WERI-Rb-1 (cell line): ENCODE measurements at places on chromosomes 4 and X.

GRCh38 chr4:184362396-184362795, 112.0 kb downstream of the IRF2 start:
- DNase-seq = no peak

- DNase-seq = no peak
Measured at GRCh38 chr4:101014417-101014816, 332.9 kb downstream of the PPP3CA start.

DNA sequence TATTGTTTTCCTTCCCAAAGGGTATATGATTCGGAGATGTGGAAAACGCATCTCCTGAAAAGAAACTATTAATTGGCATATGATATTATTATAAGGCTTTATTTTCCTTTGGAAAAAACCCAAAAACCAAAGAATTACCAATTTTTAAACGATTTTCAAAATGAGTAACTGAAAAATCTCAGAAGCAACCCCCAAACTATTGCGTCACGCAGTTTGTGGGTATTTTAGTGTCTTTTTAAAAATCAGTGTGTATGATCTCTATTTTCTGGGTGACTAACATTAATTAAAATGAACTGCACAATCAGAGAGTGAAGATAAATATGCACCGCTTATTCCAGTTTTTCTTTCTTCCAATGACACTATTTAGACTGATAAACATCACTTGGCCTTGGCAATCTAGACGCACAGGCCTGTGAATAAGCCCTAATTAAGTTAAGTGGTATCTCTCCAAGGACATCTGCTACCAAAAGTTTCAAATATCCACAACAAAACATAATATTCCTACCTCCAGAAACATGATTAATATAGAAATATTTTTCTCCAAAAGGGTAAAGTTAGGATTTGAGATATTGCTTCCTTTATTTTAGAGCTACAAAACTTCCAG, 511.5 kb upstream of the FAM241A start:
- no peak for DNase-seq

DNA sequence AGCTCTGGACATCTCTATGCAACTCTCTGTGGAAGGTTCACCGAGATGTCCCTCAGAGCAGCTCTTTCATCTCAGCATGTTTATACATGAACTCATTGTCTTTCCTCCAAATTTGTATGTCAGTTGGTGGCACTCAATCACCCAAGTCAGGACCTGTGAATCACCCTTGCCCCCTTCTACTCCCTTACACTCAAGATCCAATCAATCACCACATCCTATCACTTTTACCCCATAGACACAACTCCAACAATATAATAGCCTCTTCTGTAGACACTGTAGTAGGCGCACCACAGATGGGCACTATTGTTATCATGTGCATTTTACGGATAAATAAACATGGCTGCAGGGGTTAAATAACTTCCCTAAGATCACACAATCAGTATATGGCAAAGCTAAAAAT, 41.3 kb upstream of the IRF2 start:
- DNase-seq = no peak

GRCh38 chr4:39908284-39908683, 69.4 kb downstream of the PDS5A start:
- DNase-seq = no peak

DNA sequence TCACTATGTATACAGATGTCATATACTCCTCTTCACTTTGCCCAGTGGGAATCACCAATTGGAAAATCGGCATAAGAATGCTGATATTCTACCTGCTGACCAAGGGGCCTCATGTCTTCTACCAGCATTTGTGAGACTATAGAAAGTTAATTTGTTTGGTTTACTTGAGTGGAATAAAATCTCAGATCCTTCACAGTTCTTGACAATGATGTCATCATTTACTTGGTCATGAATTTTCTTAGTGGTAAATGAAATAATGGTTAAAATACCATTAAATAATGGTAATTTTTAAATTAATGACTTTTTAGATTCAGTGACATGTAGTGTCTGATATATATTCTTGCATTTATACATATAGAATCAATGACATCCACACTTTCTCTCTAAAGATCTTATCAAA, 1052.6 kb downstream of the ADGRL3 start:
- no peak for DNase-seq

DNA sequence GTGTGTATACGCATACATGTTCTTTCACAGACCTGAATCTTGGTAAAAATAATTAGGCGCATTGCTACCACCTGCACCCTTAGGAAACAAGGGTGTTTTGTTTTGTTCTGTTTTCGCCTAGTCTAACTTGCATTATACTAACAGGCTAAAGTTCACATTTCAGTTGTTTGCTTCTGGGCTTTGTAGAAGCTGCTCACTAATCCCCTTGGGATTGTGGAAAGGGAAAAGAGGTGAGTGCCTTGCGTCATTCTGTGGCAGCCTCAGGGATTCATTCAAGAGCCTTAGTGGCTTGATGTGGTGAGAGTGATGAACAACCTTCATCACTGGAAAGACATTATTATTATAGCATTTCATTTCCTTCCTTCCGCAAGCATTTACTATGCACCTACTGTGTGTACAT, 331.1 kb downstream of the ADGRL3 start:
- peak; percentile 25 for DNase-seq

GRCh38 chr4:126678618-126679017, 954.1 kb upstream of the INTU start:
- DNase-seq = no peak

DNA sequence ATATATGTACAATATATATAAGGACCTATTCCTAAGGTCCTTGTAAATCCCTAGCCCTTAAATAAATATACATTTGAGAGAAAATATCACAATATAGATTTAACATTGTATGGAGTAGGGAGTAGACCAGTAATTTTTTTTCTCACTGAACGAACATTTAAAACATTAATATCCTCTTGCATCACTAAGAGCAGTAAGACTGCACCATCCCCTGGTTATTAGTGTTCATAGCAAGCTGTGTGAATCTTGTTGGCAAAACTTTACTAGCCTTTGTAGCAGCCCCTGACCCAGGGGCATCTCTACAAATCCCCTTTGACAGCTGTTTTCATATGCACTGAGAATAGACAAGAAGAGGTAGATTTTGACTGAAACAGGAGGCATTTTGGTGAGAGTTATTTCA, 146.5 kb downstream of the IL1RAPL2 start:
- no peak for DNase-seq

- no peak for DNase-seq
Measured at GRCh38 chrX:123696334-123696733, 36.5 kb downstream of the THOC2 start.

GRCh38 chrX:119190091-119190681, 45.9 kb upstream of the PGRMC1 start:
- DNase-seq = no peak

DNA sequence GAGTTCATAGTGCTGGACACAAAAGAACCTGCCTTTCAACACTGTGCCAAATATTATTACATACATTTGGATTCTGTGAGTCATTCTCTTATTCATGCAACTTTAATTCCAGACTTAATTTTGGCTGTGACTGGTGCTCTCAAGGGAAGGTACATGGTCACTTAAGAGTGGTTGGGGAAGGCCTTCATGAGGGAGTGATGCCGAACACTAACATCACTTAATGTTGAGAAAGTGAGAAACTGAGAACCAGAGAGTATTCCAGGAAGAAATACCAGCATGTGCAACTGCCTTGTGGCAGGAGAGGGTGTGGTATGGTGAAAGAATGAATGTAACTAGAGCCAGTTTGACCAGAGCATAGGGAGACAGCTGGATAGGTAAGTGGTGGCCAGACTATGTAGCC, 41.5 kb upstream of the FHDC1 start:
- no peak for DNase-seq

DNA sequence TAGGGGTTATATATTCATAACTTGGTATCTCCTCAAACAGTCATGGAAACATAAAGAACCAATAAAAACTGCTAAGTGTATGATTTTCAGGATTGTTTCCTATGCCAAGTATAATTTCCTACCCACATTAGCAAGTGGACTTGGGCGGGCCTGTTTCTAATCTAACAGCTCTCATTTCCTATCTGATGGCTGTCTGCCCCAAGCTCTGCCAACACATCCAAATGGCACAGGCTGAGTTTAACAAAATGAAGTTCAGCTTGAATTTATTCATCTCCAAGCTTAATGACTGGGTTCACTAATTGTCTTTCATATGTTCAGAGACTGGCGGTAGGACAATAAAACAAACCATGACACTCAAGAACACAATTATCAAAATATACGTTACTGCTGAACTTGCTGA, 55.5 kb upstream of the S100G start:
- no peak for DNase-seq

- DNase-seq = no peak
Measured at GRCh38 chrX:39331082-39331704, 529.9 kb downstream of the MID1IP1 start.

- no peak for DNase-seq
Measured at GRCh38 chr4:52869656-52870055, 7.5 kb downstream of the RASL11B start.

DNA sequence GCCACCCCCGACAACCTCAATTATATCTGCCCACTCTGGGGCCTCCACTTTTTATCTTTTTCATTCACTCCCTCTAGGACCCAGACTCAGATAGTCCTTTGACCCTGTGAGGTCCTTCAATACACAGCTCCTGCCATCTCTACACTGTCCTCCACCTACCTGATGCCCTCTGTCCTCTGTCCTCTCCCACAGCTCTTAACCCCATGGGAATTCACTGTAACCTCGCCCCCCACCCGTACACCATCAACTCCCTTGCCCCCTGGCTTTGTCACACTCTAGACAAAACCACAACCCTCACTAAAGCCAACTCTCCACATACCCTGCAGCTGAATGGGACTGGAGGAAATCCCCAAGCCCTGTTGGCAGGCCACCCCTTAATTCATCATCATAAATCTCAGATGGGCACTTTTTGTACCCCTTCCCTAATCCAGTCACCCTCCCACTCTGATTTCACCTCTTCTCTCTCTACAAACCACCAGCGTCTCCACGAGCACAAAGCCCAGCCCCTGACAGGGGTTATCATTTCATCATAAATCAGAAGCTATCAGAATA, 52.3 kb upstream of the ENPP6 start:
- no peak for DNase-seq

DNA sequence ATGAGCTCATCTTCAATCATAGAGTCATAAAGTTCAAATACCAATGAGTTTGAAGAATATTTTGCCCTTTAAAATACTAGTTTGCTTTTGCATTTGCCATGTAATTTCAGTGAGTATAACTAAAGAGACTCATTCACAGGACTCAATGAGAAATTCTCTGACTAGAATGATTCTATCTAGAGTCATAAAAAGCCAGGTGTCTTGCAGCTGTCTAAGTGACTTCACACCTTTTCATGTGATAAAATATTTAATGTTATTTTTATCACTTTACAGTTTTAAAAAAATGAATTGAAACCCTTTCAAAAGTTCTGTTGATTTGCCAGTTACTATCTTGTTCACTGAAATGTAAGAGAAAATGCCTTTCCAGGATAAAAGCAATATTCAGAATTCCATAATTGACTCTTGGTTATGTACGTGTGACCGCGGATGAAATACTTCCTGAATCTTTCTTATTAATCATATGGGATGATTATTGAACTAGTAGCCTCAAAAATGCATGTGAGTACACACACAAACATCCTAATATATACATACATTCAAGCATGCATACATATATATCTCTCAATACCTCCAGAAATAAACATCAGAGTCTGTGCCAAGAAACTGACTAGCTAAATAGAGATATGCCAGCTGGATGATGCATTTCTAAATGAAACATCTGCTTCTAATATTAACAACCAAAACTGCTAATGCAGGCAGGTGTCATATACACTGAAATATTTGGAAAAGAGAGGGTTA, 87.0 kb downstream of the GABRB1 start:
- no peak for DNase-seq

GRCh38 chrX:39690541-39691415, 407.0 kb downstream of the BCOR start:
- DNase-seq = no peak

GRCh38 chr4:74451214-74451661, 6.3 kb downstream of the AREG start:
- DNase-seq = no peak

DNA sequence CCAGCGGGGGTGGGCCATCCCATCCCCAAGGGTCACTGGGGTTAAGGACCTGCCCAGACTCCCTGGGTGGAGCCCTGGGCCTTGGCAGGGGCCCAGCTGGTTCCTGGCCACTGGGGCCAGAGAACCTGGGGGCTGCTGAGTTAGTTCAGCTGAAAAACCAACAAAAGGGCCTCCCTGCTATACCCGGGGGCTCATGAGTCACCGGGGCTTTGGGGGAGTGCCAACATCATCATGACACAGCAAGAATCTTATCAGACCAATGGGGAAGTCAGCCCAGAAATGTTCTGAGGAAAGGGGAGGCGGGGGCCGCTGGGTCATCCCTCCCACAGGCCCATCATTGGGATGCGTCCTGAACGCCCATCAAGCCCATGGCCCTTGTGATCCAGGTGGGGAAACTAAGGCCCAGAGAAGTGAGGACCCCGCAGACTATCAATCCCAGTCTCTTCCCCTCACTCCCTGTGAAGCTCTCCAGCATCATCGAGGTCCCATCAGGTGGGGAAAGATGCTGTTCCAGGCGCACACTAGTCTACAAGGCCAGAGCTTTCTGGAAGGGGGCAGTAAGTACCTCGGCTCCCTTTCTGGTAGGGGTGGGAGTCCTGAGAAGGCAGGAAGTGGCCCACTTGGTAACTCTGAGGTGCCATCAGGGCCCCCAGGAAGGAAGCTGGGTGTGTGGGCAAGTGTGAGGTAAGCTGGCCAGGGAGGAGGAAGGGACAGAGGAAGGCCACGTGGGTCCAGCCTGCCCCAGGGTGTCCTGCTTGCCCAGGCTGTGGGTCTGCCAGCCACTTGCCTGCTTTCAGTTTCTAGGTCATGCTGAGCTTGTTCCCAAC, 4.5 kb downstream of the G6PD start:
- DNase-seq = no peak

DNA sequence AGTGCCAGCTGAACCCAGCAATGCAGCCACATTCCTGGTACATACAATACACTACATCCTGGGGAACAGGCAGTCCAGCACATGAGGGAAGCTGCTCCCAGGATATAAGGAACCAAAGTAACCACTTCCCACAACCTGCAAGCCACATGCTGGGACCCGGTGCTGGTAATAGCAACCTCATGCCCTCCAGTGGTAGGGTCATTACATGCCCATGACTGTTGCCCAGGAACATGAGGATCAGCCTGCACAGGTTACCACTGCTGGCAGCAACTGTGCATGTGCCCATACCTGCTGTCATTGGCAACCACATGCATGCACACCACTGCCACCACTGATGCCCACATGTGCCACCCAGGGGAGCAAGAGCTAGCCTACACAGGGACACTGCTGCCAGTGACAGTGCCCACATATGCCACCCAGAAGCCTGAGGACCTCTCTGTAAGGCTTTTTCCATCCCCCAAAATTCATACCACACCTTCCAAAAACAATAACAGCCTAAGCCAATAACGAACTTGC, 1982.5 kb downstream of the ARAP2 start:
- no peak for DNase-seq

DNA sequence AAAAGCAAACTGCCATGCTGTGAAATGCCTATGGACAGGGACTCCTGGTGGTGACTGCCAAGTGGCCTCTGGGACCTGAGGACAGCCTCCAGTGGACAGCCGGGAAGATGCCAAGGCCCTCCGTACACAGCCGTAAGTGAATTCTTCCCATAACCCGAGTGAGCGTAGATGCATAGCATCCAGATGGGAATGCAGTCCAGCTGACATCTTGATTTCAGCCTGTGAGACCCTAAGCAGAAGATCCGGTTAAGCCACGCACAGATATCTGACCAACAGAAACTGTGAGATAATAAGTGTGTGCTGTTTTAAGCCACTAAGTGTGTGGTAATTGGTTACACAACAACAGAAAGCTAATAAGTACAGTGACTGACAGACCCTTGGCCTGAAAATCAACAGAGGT, 55.9 kb downstream of the TMEM156 start:
- no peak for DNase-seq
